GF-D8 (cell line): ENCODE measurements at places on chromosomes 5 and 9.

- no peak for DNase-seq
Measured at GRCh38 chr9:72353455-72354116, 11.4 kb downstream of the ZFAND5 start.

GRCh38 chr9:120944434-120944843 lies 17.8 kb upstream of the TRAF1 start:
- DNase-seq, result peak; percentile 29

- DNase-seq, result no peak
Measured at GRCh38 chr5:158027806-158028775, 169.1 kb upstream of the CLINT1 start.

- no peak for DNase-seq
Measured at GRCh38 chr5:72255237-72255636, 64.8 kb downstream of the MRPS27 start.
